Naive thymus-derived CD4-positive, alpha-beta T cell (primary cell): ENCODE measurements at places on chromosomes 16 and 17.

- no peak for DNase-seq
Observed at GRCh38 chr17:57158325-57158724, 73.3 kb downstream of the AKAP1 start.

DNA sequence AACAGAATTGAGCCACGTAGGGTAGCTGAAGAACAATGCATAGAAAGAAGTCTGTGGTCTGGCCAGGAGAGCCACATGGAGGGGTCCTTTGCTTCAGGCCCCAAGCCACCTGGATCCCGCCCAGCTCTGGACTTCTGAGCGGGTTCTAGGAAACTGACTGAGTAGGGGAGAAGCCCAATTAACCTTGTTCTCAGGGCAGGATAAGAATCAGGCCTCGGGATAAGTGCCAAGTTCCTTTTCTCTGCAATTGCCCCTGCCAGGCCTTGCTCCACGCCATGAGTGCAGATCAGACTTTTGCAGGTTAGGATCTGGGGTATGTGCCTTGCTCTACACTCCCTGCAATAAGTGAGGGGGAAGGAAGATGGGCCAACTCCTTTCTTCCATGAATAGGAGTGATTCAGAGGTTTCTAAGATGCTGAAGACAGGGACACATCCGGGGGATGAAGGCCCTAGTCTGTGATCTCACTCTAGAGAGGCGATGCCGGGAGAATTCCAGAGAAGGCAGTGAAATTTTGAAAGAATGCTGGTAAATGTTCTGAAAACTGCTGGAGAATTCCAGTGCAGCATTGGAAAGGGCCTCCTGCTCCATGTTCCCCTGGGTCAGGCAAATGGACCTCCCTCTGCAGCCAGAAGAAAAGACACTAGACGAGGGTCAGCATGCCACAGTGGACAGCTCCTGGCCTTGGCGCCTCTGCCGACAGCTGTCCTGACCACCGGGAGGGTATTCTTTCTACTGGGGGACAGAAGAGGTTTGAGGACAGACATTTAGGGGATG, 5.8 kb downstream of the NEUROD2 start:
- no peak for DNase-seq

GRCh38 chr17:48074322-48075081, 26.3 kb downstream of the NFE2L1 start:
- peak; percentile 74 for DNase-seq

DNA sequence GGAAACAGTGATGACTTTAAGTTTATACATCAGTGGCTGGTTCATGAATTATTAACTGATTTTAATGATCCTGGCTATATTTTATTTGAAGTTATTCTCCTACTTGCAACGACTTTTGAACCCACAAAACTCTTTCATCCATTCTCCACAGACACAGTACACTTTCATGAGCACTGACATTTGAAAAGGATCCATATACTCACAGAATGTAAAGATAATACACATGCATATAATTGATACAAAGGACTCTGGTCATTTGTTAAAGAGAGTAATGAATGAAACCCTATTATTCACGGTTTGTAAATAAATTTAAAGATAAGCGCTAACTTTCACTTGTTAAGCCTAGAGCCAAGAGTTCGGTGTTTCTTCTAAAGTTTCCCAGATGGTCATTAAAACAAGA, 3.3 kb downstream of the TOX3 start:
- no peak for DNase-seq

DNA sequence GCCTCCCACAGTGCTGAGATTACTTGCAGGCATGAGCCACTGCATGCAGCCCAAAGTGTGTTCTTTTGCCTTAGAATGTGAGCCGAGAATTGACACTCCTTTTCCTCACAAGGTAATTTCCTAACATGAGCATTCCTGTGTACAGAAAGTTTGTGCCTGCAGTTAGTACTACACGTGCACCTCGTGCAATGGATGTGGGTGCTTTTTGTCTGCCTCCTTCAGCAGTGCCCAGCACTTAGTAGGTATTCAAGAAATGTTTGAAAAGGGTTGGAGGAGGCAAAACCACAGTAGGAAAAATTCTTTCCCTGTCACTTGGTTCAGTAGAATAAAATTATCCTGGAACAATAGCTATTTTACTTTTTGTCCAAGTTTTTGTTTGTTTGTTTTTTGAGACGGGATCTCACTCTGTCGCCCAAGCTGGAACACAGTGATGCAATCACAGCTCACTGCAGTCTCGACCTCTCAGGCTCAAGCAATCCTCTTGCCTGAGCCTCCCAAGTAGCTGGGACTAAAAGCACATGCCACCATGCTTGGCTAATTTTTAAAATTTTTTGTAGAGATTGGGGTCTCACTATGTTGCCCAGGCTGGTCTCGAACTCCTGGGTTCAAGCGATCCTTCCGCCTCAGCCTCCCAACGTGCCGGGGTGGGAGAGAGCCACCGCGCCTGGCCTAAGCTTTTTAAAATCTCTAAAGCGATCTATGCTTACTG, 2.4 kb downstream of the NDE1 start:
- no peak for DNase-seq
